ENCODE measurements at places on chromosomes 1 and 21.

DNA sequence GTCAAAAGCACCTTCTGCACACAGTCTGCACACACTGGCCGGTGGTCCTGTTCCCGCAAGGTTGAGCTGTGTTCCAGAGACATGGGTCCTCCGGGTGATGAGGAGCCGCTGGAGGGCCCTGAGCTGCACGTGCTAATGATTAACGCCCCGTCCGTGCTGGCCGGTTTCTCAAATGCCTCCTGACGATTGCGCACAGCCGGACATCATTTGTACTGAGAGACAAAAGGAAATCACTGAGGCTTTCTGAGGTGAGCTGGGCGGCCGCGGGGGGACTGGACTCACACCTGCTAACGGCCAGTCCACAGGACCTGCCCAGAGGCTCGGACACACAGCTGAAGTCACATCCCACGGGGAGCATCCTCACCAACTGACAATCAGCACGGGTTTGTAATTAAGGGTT lies 29.2 kb downstream of the POFUT2 start:
- DNase-seq, result no peak

GRCh38 chr1:44616991-44617702 lies 57.1 kb downstream of the TMEM53 start:
- DNase-seq, result no peak

- no peak for DNase-seq
Measured at GRCh38 chr21:37093977-37094376, 20.9 kb downstream of the TTC3 start.

- DNase-seq, result no peak
Measured at GRCh38 chr1:30601316-30602085, 121.9 kb downstream of the MATN1 start.

- DNase-seq, result no peak
Measured at GRCh38 chr1:245008761-245009160, 144.4 kb upstream of the HNRNPU start.

DNA sequence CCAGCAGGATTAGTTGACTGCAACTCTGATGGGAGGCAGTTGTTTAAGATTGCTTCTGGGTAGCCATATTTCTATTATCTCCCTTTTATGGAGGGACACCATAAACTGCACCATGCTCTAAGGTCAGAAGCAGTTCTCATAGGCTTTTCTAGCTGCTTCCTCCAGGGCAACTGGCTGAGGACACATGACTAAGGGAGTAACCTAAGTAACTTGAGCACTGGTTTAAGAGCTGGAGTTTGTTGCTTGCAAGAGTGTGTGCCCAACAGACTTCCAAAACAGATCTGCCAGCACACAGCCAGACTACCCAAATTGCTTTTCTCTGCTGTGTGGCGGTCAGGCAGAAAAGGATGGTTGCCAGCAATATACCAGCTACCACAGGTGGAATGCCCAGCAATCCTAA lies 111.2 kb upstream of the LHX8 start:
- no peak for DNase-seq

GRCh38 chr1:6859415-6860343 lies 74.4 kb downstream of the CAMTA1 start:
- no peak for DNase-seq

GRCh38 chr1:229271448-229272159 lies 693 bp downstream of the RAB4A start:
- no peak for DNase-seq

- DNase-seq, result no peak
Measured at GRCh38 chr1:67691712-67692111, 6.7 kb downstream of the GADD45A start.

DNA sequence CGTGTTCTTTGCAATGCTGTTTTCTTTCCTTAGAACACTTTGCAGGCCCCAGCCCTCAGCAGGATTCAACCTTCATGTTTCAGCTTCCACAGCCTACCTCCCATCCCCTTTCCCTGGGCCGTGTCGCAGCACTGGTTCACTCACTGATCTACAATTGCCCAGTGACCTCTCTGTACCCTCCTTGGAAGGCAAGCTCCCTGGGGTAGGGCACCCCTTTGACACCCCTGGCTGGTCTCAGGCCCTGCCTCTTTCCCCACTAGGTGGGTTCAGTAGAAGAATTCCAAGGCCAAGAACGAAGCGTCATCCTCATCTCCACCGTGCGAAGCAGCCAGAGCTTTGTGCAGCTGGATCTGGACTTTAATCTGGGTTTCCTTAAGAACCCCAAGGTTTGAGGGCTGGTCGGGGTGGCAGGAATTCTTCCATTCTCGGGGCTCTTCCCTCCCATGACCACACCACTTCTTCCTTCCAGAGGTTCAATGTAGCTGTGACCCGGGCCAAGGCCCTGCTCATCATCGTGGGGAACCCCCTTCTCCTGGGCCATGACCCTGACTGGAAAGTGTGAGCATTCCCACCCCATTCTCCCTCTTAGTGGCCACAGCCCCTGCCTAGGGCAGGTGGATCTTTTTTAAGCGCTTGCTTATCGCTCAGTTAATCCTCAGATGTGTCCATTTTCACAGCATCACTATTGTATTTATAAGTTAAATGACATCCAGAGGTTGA lies 7.3 kb downstream of the RHOC start:
- no peak for DNase-seq

- no peak for DNase-seq
Measured at GRCh38 chr1:9328715-9329114, 36.0 kb downstream of the SPSB1 start.

DNA sequence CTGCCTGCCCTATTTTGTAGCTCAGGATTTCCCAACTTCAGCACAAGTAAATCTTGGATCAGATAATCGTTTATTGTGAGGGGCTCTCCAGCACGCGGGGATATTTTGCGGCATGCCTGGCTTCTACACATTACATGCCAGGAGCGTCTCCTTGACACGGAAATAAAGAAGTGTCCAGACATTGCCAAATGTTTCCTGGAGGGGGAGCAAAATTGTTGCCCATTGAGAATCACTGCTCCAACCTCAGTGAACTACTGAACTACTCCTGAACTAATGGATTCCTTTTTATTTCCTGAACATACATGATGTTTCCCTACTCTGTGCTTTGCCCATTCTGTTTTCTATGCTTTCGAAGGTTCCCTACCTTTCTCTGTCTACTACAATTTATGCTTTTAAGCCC lies 1359.1 kb upstream of the ADGRL2 start:
- DNase-seq, result no peak

- DNase-seq, result no peak
Measured at GRCh38 chr1:22437573-22437972, 14.1 kb upstream of the ZBTB40 start.

DNA sequence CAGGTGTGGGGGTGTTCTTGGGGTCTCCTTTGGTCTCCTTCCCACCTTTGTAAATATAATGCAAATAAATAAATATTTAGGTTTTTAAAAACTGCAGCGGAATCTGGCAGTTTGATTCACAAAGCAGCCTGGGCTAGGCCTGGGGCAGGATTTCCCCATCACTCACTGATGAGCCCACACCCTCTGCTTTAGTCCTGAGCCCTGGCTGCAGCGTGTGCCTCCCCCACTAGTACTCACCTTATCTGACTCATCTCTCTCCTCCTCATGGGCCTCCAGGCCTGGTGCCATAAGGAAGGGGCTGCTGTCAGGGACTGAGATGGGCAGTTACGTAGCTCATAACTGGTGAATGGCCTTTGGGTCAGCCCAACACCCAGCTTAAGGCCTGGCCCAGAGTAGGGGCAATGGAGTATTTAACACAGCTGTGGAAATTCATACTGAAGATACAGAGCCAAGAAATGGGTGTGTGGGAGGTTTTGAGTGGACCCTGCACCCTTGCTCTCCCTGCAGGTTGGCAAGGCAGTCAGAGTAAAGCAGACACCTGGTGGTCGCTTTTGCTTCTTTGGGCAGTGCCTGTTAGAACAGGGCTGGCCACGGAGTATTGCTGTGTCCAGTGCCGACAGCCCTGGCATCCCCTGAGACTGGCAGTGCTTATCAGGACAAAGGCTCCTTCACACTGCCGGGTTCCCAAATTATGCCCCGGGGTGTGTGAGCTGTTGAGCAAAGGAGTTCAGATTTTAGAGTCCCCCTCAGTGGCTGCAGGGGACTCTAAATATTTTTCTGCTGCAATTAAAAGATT lies 39.7 kb downstream of the AZIN2 start:
- no peak for DNase-seq

- no peak for DNase-seq
Measured at GRCh38 chr1:55214212-55214933, 791 bp downstream of the USP24 start.

DNA sequence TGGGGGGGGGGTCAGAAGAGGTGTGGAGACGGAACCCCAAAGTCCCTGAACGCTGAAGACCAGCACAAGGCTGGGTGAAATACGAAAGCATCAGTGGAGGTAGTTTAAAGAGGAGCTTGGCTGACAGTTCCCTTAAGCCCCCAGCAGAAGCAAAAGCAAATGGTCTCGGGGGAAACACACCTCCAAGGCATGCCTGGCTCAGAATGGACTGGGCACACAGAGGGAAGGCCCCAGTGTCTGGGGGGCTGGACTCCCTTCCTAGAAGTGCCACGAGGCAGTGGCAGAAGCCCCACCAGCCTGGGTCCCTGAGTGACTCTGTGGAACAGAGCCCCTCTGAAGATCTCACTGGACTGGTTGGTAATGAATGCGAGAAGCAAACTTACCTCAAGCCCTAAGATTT lies 43.9 kb downstream of the UBE2G2 start:
- DNase-seq, result no peak

DNA sequence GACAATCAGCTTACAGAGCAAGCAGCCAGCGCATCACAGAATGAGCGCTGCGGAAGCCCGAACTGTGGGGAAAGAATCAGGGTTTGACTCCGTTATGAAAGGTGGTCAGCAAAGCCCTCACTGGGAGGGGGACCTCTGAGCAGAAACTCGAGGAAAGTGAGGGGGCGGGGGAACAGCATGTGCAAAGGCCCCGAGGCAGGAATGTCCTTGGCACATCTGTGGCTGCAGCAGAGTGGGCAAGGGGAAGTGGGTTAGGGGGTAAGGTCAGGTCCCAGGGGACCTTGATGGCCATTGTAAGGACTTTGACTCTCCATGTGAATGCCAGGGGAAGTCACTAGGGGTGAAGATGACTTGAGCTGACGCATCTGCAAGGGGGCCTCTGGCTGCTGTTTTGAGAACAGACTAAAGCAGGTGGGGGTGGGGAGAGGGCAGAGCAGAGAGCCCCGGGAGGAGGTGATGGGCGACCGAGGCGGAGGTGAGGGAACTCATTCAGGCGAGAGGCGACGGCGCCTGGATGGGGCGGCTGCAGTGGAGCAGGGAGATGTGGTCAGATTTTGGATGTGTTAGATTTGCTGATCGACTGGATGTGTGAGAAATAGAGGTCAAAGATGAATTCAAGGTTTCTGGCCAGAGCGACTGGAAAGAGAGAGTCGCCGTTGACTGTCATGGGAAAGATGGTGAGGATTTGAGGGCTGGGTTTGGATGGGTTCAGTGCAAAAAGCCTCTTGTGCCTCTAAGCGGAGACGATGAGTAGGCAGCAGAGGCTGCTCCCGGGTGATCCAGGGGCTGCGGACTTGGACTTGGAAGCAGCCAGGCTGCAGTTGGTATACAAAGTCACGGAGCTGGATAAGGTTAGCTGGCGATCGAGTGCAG lies 108.0 kb upstream of the ZBTB40 start:
- no peak for DNase-seq

DNA sequence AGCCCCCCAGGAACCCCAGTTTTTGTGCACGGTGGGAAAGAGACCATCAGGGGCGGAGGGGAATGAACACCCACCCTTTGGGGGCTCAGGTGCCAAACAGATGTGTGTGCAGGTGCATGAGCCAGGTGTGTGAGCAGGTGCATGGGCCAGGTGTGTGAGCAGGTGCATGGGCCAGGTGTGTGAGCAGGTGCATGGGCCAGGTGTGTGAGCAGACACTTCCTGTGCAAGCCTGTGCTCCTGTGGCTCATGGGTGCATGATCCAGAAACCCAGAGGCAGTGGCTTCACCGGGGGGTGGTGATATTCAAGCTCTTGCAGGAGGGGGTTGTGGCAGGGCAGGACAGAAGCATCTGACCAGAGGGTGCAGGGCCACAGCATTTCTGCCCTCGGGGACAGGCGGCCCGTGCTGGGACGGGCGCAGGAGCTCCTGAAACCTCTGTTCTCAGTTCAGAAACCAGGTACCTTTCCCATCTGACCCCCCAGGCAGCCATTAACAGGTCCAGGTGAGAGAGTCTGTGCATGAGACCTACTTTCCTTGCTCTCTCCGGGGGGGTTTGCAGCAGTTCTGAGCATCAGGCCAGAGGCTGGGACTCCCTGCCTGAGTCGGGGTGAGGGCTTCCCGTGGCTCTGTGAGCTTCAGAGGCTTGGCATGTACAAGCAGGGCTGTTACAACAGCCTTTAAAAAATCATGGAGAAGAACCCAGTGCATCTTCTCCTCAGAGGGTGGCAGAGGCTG lies 29.1 kb downstream of the COL18A1 start:
- DNase-seq, result no peak

GRCh38 chr1:33634806-33635205 lies 162.4 kb downstream of the ZSCAN20 start:
- DNase-seq, result no peak

DNA sequence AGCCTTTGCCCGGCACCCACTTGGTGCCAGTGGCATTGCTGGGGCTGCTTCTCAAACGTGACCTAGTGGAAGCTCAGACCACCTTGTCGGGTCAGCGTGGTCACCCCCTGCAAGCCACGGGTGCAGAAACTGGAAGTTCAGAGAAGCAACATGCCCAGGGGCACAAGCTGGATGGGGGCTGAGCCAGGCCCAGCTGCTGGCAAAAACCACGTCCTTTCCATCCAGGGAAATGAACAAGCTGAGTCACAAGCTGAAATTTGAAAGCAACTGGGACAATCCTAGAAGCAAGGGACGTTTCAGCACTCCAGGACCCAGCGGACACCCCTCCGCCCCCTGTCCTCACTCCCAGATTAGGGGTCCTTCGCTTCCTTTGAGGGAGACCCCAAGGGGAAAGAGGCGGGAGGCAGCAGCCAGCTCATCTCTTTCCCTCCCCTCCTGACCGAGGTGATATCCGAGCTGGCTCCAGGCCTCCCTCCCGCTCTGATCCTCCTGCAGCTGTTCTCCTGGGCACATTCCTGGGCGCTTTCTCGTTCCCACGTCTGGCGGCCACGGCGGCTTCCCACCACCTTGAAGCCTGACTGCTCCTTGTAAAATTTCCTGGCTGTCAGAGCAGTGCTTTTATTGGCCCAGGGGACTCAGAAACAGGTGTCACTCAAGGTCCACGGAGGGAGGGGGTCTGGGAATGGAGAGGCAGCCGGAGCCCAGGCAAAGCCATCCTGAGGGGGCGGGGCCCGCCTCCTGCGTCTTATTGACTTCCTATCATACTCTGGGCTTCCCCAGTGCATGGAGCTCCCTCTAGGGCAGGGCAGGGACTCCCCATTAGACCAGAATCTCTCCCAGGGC lies 62.8 kb downstream of the PAX7 start:
- DNase-seq, result no peak

- DNase-seq, result no peak
Measured at GRCh38 chr1:184973272-184974055, 844 bp downstream of the NIBAN1 start.

GRCh38 chr21:36695671-36696389 lies 3.1 kb upstream of the SIM2 start:
- no peak for DNase-seq

DNA sequence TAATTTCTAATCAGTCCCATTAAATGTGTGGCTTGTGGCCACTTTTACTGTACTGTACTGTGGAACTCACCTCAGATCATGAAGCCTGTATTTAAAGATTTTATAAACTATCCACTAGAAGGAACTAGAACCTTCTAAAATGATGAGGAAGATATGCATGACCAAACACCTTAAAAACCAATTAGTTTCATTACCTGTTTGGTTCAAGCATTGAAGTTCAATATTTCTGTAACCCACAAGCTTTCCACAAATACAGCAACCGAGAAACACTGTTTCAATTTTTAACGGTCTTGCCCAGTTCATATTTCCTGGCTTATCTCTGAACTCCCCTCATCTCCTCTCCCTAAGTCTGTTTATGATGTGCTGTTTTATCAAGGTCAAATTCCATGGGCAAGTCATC lies 264.3 kb upstream of the PLD5 start:
- no peak for DNase-seq

- DNase-seq, result no peak
Measured at GRCh38 chr1:241932845-241933244, 24.7 kb upstream of the BECN2 start.

Data from stimulated activated CD4-positive, alpha-beta T cell treated with anti-CD3 and anti-CD28 coated beads, Interleukin-1b, Interleukin-23, amount 100 ng/mL, for 24 hours (primary cell).